T-helper 9 cell (primary cell): ENCODE measurements at places on chromosomes 7 and 10.

DNA sequence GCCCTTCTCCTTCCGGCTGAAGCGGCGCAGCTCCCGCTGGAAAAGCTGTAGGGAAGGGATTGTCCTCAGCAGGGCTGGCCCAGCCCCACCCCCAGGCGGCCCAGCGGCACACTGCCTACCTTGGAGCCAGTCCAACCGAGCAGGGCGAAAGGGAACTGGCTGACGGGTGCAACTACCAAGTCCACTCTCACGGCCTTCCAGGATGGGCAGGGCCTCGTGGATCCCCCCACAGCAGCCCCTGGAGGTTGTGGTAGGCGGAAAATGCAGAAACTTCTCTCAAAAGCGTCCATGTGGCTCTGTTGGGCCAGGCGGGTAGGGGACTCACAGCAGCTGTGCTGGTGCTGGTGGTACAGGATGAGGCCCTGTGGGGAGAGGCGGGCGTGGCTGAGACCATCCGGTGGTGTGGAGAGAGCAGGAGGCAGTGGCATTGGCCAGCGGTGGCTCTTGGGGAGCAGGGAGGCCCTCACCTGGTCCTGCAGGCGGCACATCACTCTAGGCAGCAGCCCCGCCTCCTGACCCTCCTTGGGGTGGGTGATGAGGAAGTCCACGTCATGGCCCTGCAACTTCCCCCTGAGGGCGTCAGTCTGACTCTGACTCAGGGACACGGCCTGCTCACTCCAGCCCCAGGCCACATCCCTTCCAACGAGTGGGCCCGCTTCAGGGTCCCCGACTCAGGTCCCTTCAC is 8.4 kb upstream of the PGAM2 start:
- DNase-seq, result no peak

- peak; percentile 92 for DNase-seq
Measured at GRCh38 chr7:6435486-6436384, 12.0 kb downstream of the DAGLB start.

DNA sequence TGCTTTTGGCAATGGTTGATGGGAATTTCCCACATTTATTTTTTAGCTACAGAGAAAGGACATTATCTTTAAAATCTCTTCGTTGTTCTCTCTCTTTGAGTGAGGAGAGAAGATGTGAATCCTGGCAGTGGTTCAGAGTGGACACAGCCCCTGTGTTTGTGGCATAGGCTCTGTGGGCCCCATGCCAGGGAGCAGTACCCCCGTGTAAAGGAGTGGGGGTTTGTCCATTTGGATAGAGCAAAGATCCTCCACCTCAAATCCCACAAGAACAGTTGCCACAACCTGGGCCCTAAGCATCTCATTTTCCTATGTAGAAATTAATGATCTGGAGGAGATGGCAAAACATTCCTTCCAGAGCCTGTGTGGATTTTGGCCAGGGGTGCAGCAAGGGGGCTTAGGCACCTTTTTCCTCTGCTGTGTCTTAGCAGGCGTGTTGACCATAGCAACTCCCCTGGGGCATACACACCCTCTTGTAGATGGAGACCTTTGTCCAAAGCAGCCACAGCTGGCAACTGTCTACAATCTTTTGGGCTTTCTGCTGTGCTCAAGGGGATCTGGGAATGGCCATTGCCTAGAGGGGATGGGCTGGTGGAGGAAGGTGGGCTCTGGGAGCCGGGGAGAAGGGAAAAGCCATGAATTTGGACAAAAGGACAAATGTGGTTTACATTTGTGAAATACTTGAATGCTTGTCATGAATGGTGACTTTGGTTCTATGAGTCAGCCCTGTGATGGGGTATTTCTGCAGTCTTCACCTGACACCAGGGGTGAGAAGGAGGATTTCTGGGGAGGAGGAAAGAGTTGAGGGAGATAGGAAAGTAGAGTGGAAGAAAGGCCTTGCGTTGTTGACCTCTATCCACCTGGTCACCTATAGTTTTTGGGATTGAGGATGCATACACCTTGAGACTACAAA is 92.0 kb downstream of the TCF7L2 start:
- no peak for DNase-seq

- no peak for DNase-seq
Measured at GRCh38 chr10:121698902-121699301, 100.7 kb upstream of the FGFR2 start.
